Transverse colon (tissue), 4 donors: ENCODE measurements at places on chromosomes 1 and 21. TPM values are rescaled to one million over a fixed set of nuclear protein-coding genes. Genes with fewer than 3 reads are reported as not detected.

- no peak for DNase-seq
Observed at GRCh38 chr1:218304281-218305039, 19.4 kb downstream of the RRP15 start.

GRCh38 chr1:205668951-205669340 is 11.4 kb downstream of the SLC45A3 start:
- no peak for DNase-seq

The ADGRB2 gene
- total RNA-seq, result 0.55 TPM

The MYBPHL gene
- total RNA-seq, result not detected

GRCh38 chr1:236802264-236802663 is 7.2 kb downstream of the MTR start:
- no peak for DNase-seq

The SPRR2A gene
- not detected for total RNA-seq
